ENCODE measurements at places on chromosomes 2 and 18.
A peak's percentile ranks its signal among the peaks of the same experiment; 100 is the strongest.

DNA sequence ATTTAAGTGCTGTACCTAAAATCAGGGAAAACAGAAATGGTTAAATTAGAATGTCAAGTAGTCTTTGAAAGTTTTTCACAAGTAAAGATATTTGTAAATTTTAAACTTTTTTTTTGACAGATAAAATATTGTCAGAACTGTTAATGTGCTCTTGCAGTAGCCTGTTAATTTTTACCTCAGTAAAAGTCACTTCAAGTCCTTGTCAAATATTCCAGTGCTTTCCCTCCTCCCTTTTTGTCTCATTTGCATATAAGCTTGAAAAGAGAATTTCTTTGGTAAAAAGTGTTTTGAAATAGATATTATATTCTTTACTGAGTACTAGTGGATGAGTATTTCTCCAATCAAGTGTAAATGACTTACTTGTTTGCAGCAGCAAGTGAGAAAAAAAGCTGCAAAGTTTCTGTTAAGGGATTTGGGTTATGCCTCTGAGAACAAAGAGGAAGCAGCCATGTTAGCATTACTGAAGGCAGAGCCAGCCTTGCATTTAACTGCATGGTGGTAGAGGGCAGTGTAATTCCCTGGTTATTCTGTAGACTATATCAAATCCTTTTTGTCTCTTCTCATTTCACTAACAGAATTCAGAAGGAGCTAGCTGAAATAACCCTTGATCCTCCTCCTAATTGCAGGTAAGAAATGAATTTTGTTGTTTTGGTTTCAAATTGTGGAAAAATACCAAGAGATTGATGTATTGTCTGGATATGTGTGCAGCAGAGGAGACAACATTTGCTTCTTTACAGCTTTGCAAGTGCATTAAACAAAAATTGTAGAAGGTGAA lies 3.2 kb downstream of the UBE2E3 start:
- DNase-seq, result peak; percentile 23

DNA sequence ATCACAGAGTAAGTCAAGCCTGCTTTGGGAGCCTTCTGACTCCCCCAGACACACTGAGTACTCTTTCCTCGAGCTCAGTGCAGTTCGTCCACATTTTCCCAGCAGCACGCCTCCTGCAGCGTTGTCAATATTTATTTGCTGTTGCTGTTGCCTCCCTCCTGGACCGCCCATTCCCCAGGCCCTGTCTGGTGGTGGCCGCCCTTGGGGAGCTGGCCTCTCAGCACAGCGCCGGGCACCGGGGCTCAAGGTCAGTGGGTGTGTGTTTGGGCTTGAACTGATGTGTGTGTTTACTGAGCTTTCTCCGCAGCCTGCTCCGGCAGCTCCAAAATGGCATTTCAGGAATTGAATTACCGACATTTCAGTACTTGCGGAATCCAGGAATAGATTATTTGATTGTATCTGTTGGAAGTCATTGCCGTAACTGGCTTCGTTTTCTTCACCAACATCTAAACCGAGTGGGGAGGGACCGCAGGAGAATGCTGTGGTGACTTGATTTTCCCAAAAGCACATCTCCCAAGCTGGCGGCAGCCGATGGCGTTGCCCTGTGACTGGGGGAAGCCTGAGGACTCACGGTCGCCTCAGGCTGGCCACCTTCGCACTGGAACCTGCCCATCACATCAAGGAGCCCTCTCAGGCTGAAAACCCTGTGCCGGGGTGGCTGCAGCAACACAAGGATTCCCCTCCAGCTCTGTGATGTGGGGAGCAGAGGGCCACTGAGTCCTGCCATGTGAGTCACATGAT lies 66.0 kb downstream of the HPCAL1 start:
- no peak for DNase-seq

GRCh38 chr2:176068419-176068832 lies 15.3 kb downstream of the EVX2 start:
- DNase-seq, result no peak

DNA sequence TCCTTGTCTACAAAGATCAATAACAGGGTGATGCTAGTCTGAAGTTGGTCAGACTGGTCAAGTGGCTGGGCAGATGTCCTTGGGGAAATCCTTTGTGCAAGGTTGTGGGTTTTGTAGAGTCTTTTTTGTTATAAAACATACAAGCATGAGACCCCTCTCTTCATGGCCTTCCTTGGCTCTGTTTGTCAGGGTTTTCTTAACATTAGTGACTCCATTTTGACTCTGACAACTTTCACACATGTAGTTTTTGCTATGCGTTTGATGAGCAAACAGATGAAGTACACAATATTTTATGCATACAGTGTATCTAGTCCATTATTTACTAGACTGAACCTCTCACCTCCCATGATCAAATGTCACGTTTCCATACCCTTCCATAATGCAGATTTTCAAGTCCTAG lies 151.2 kb upstream of the KLF7 start:
- no peak for DNase-seq

DNA sequence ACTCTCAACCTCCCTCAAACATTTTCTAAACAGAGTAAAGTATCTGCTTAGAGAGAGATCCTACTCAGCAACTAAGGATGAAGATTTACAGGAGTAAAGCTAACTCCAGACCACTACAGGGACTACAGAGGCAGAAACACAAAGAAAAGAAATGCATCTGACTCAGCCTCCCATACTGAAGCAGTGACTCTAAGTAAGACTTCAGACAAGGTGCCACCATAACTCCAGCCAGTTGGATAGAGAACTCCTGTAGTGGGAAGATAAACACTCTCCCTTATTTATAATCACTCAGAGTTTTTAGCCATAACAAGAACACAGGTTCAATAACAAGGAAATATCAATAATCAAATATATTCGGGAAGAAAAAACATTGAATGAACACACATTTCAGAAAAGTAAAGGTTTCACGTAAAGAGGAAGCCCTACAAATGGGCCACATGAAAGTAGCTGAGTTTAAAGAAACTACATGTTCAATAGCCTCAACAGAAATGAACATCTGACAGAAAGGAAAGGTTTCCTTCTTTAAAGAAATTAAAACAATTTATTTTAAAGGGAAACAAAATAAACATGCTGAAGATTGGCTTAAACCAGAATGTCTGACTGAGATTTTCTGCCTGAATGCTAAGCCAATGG lies 519.9 kb downstream of the KCNJ3 start:
- DNase-seq, result no peak

DNA sequence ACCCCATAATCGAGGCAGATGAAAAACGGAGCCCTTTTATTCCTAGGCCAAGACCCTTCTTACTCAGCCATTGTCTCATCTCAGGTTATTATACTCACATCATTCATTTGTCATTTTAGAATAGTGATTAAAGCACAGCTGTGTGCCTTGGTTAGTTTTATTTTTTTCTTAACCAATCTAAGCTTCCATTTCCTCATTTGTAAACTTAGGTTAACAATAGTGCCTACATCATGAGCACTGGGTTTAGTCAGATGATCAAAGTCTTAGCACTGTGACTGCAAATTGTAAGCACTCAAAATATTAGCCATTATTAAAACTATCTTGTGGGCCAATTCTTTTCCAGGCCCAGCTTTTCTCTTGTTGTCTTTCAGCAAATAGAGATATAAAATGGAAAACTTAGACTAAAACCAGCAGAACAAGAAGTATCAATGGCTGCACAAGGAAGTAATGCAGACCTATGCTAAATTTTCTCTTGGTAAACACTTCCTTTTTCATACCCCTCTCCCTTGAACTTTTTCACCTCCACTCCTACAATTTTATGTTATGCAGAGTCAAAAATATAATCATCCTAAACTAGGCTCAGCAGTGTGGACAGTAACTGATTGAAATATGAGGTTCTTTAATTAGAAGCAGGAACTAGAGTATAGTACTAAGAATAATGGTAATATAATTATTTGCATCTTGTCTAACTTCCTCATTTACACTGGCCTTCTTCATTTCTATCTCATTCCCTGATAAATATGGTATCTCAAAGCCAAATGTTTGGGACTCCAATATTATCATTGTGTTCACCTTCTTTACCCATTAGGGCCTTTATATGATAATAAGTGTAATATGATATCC lies 21.5 kb upstream of the GALNT3 start:
- no peak for DNase-seq

Measured in activated gamma-delta T cell treated with Interleukin-2 at 50 U/mL for 16 hours (primary cell).